Activated CD4-positive, alpha-beta memory T cell treated with anti-CD3 and anti-CD28 coated beads for 36 hours (primary cell): ENCODE measurements at places on chromosomes 5 and 9.

DNA sequence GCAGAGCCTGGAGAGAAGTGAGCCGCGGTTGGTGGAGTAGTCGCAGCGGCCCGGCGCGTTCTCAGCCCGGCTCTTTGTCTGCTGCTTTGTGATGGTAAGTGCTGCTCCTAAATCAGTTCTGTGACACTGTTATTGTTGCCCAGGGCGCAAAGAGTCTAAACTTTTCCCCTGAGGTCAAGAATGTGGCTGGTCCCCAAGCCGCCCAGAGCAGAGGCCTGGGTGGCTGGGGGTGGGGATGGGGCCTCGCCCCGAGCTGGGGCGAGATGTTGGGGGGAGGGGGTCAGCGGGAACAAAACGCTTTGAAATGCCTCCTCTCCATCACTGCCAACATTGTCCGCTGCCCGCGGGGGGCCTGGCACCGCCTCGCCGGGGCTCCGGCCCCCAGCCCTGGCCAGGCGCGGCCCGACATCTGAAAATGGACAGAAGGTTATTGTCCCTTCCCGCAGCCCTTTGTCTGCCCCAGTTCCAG lies 11.7 kb upstream of the CERCAM start:
- no peak for DNase-seq

DNA sequence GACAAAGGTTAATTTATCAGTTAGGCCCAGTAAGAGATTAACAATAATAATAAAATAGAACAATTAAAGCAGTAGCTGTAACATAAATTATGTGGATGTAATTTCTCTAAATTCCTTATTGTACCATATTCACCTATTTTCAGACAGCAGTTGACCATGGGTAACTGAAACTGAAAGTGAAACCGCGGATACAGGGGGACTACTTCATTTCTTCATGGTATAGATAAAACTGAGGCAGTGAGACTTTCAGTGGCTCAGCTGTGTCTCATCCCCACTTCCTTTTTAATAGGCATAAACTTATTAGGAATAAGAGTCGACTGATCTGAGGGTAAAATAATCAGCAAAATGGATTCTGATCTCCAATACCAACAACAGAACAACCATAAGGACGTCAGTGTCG lies 174.0 kb upstream of the WWC1 start:
- DNase-seq, result no peak

- peak; percentile 35 for DNase-seq
These were observed 108.2 kb downstream of the UBE2R2 start for GRCh38 chr9:33924978-33925797.

GRCh38 chr9:20524776-20525175 lies 97.5 kb downstream of the MLLT3 start:
- peak; percentile 50 for DNase-seq

- DNase-seq, result no peak
These were observed 67.3 kb downstream of the ZNF618 start for GRCh38 chr9:113943112-113944009.

DNA sequence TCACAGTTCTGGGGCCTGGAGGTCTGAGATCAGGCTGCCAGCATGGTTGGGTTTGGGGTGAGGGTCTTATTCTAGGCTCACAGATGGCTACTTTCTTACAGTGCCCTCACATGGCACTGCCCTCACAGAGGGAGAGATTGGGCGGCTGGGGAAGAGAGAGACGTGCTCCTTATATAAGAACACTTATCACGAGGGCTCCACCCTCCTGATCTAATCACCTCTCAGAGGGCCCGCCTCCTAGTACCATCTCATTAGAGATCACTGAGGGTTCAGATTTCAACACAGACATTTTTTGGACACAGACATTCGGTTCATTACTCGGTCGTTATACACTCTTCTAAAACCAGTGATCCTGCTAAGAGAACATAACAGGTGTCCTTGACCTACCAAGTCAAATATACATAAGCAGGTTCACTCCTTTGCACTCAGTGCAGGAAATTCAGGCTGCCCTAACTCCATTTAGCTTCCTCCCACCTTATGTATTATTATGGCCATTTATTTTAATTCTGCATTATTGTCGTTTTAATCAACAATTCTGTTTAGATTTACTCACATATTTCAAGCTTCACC lies 121.7 kb downstream of the ICE1 start:
- no peak for DNase-seq

DNA sequence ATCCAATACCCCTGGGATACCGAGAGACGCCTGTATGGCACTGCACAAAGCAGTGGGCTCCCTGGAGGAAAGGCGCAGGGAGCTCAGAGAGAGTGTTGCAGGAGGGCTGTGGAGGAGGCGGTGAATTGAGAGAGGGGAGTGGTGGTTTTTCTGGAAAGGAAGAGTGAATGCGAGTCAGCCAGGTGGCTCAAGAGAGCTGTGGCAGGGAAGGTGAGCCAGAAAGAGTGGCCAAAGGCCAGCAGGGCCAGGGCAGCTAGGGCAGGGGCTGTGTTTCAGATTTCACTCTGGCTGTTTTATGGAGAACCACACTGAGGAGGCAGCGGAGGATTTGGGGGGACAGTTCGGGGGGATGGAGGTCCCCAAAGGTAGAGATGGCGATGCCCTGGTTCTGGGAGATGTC lies 13.0 kb upstream of the DAB2IP start:
- DNase-seq, result no peak
